ENCODE measurements at places on chromosomes 2 and 18. TPM values are rescaled to one million over a fixed set of nuclear protein-coding genes. Genes with fewer than 3 reads are reported as not detected.

- DNase-seq: no peak
These were observed 61.0 kb downstream of the RPL37A start for GRCh38 chr2:216559625-216560156.

- no peak for DNase-seq
These were observed 34.7 kb downstream of the CFAP53 start for GRCh38 chr18:50231621-50232020.

DNA sequence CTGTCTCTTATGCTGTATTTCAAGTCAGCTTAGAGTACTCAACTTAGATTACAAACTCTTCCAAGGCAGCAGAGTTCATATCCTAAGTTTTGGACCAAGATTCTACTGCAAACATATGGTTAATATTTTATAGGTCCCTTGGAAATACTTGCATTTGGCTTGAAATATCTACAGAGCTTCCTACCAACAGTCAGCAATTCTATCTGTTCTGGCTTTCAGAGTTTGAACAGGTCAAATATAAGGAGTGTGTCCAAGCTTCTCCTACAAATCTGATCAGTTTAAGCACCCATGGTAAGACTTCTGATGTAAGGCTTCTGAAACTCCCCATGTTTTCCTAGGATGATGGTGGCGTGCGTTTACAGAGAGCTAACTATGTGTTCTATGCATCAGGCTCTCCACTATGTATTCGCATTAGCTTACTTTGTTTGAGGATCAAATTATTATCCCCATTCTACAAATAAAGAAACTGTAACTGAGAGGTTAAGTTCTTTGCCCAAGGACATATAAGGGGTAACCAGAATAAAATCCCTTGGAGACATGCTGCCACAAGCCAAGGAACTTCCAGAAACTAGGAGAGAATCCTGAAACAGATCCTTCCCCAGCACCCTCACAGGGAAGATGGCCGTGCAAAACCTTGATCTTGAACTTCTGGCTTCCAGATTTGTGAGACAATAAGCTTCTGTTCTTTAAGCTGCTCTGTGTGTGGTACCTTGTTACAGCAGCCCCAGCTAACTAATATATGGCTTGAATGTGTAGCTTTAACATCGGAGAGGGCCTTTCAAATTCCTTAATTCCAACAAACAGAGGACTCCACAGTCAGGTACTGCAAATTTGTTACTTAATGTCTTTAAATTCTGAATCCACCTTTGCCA, 55.1 kb downstream of the ATP8B1 start:
- no peak for DNase-seq

- no peak for DNase-seq
These were observed 197.5 kb downstream of the CDH20 start for GRCh38 chr18:61530681-61531080.

- DNase-seq: no peak
These were observed 13.5 kb upstream of the CNOT11 start for GRCh38 chr2:101238930-101239759.

CGREF1 gene
- 5.6 TPM for total RNA-seq

AQP4 gene
- 5.6 TPM for total RNA-seq

CCBE1 gene
- 2.9 TPM for total RNA-seq

Measured in left cardiac atrium (tissue), 4 donors.